ENCODE measurements at places on chromosomes 7 and 10. TPM values are rescaled to one million over a fixed set of nuclear protein-coding genes. Genes with fewer than 3 reads are reported as not detected.
A peak's percentile ranks its signal among the peaks of the same experiment; 100 is the strongest.

DNA sequence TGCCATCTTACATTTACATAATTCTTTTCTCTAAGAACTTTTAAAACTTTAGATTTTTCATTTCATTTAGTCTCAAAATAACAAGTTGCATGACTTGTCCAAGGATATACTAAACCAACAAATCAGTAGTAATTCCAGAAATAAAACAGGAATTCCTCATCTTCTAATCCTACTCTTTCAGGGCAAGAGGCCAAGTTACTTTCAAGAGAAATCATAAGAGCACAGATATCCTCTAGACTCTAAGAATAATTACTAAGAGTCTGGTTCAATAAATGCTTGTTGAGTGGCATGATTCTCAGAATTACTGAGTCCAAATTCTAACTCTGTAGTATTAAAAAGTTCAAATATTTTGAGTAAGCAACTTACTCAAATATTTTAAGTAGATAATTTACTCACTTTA is 12.9 kb downstream of the PDZD8 start:
- no peak for DNase-seq

DNA sequence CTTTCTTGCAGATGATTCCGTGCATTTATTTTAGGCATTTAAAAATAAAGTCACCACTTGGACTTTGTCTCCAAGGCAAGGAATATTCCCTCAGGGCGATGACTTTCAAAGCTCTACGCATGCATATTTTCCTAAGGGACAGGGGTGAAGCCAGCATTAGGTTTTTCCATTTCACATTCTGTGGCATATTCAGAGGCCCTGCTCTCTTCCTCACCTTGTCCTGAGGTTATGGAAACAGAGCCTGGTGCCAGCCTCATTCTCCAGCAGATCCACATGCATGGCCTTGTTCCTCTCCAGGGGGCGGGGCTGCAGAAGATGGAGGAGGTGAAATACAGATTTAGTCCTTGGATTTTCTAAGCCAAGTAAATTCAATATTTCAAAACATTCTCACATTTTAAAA is 11.6 kb upstream of the LYZL1 start:
- no peak for DNase-seq

The COL13A1 gene
- total RNA-seq = 4.9 TPM

The IGF2BP3 gene
- not detected for total RNA-seq

DNA sequence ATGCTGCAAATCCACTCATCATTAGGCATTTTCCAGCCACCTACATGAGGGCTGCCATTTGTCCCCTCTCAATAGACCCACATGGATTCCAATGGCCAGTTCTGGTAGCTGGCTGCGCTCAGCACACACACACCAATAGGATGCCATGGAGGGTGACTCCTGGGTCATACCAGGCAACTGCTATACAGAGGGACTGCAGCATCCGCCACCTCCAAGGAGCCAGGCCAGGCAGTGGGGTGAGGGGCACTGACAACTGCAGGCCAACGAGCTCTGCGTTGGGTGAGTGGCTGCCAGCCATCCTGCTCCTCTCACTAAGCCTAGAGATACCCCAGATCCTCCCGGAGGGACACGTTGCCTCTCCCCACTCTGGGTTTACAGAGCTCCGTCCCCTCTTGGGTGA is 118.8 kb upstream of the NANOS1 start:
- DNase-seq = peak; percentile 9

DNA sequence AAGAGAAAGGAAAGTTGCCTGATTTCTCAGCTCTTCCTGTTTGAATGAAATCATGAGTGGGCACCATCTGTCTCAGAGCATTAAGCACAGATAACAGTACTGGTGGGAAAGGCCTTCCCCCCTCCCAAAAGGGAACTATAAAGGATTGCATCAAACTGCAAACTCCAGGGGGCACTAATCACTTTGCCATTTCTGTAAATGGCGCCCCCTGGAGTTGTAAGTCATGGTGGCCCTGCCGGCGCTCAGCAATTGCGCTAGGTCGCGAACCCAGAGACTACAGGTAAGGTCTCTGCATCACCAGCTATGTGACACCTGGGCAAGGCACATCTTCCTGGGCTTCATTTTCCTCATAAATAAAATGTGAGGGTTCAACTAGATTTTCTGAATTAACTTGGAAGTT is 11.1 kb downstream of the LRRC4 start:
- DNase-seq = no peak

The CUTC gene
- 35.6 TPM for total RNA-seq

- no peak for DNase-seq
These were observed 569.0 kb upstream of the SORCS1 start for GRCh38 chr10:107733328-107734130.

DNA sequence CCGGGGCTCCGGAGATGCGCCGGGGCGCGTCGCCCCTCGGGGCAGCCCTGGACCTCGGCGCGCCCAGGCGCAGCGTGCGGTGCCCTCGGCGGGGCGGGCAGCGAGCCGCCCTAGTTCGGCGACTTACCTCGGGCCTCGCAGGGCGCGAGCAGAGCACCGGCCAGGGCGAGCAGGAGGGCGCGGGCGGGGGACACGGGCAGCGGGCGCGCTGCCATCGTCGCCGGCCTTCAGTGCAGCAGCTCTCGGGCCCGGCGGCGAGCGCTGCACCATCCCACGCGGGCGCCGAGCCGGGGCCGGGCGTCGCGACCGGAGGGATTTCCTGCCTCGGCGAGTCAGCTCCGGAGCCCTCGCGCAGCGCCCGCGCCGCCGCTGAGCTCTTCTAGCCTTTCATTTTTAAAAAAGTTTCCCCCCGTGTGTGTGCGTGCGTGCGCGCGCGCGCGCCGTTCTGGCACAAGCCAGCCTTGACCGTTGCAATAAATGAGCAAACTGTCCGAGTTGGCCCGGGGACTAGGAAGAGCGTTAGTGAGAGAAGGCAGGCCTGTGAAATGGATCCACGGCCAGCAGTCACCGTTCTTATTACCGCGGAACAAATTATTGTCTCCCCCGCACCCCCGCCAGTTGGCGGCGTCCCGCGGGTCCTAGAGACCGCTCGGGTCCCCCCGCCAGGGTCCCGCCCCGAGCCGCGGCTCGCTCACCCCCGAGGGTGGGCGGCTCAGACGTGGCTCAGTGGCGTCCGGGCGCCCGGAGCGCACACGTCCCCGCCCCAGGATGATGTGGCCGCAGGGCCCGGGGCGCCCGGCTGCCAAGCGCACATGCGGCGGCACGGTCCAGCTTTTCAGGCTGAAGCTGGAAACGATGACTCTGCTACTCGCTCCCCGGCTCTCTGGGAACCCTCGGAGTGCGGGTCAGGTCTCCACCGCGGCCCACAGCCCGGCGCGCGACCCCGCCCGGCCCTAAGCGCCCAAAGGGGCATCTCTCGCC is at the start of gene ADAM12:
Gene ADAM12 (minus strand): TSS at position 547 of the 981 bp plus-strand sequence. CDS start 332 bp downstream, at position 215.
- no peak for DNase-seq

DNA sequence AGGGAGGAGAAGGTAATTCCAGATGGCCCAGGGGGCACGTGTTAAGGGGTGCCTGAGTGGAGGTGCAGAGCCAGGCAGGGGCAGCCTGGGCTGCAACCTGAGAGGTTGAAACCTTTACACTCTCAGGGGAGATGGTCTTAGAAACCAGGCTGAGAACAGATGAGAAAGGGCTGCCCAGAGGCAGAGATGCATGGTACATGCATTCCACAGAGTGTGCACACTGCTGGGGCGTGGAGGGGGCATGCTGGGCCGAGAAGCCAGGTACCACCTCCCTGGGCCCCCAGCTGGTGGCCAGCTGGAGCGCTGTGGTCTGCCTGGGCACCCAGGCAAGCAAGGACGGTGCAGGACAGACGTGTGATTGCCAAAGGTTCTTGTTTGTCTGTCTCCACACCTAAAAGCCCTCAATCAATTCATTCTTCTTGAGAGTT is 14.1 kb upstream of the CSGALNACT2 start:
- no peak for DNase-seq

- no peak for DNase-seq
These were observed 1005.5 kb downstream of the KCNMA1 start for GRCh38 chr10:76631884-76632766.

GRCh38 chr10:77742172-77742571 is 104.6 kb upstream of the KCNMA1 start:
- no peak for DNase-seq

DNA sequence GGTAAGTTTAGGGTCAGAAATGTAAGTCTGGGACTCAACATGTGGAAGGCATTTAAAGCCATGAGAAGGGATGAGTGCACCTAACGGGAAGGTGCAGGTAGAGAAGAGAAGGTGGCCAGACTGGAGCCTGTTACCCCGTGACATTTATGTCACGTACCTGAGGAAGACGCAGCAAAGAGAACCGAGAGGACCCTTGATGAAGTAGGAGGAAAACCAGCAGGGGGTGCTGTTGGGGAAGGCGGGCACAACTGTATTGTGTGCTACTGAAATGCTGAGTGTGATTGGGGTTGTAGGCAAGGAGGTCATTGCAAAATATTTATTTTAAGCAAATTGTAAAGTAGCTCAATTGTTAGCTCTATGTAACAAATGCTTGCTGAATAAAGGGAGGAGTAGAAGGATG is 338.2 kb upstream of the PRKCQ start:
- no peak for DNase-seq

GRCh38 chr10:3502673-3503072 is 282.3 kb downstream of the KLF6 start:
- DNase-seq = no peak

The MSMB gene
- total RNA-seq = not detected

The NME8 gene
- 1.1 TPM for total RNA-seq

- DNase-seq = no peak
These were observed 11.4 kb downstream of the CYP3A4 start for GRCh38 chr7:99772565-99772964.

The COL17A1 gene
- 2.0 TPM for total RNA-seq

DNA sequence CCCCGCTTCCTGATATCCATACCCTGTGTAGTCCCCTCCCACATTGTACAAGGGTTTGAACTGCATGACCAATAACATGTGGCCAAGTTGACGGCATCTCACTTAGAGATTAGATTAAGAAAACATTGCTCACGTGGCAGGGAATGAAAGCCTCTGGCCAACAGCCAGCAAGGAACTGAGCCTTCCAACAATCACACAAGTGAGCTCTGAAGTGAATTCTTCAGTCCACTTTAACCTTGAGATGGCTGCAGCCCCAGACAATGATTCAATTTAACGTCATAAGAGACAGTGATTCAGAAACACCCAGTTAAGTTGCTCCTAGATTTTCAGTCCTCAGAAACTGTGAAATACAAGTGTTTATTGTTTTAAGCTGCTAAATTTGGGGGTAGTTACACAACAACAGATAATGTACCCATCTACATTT is 165.9 kb upstream of the PLXNA4 start:
- peak; percentile 75 for DNase-seq

The CPN1 gene
- total RNA-seq = not detected

- no peak for DNase-seq
These were observed 10.9 kb downstream of the CDCA7L start for GRCh38 chr7:21934808-21935207.

- no peak for DNase-seq
These were observed 2.4 kb downstream of the H2AZ2 start for GRCh38 chr7:44845451-44845850.

The AS3MT gene
- total RNA-seq = 2.1 TPM

GRCh38 chr10:6239213-6239991 is 36.7 kb downstream of the PFKFB3 start:
- DNase-seq = no peak

DNA sequence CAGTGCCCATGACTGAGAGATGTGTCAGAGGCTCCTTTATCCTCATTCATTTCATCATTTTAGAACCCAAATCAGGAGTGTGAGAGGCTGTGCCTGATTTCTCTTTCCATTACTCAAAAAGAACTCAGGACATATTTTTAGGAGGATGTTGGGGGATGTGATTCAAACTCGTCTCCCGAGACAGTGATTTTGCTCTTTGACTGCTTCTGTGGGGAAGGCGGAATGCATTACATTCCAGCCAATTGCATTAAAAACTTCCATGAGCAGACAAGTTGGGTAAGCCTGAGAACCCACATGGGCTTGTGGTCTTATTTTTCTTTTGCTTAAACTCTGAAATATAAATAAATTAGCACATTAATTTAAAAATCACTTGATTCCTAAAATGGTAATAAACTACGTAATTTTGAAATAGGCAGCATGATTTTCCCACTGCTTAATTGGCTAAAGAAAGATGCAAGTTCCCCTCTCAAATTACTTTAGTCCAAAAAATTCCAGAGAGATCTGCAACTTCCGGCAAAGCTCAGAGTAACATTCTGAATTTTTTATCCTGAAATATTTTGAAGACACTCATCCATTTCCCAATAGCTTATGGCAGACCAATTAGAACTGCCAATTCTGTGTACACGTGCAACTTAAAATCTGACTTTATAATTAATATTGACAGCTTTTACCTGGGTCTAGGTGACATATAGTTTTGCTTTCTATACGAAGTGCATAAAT is 185.6 kb downstream of the C7orf25 start:
- DNase-seq = no peak

DNA sequence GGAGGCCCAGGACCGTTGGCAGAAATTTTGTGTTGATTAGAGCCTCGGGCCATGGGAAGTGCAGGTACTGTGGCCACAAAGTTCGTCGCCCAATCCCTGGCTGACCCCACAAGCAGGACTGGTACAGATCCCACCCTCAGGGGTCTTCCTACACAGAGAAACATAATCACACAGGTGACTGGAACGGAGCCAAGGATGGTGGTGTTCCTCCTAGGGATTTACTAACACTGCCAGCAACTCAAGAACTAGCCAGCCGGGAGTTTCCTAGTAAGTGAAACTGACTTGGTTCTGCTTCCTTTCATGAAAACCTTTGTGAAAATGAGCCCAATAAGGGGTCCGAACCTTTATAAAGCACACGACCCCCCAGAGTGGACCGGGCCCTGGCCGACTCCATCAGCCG is 5.7 kb downstream of the CUX1 start:
- DNase-seq = no peak

GRCh38 chr7:127582361-127582760 is 3.0 kb downstream of the GCC1 start:
- no peak for DNase-seq

The HOXA4 gene
- total RNA-seq = 1.5 TPM

- DNase-seq = no peak
These were observed 18.3 kb downstream of the GPRIN2 start for GRCh38 chr10:46538155-46538554.

The RAPGEF5 gene
- total RNA-seq = 206 TPM

DNA sequence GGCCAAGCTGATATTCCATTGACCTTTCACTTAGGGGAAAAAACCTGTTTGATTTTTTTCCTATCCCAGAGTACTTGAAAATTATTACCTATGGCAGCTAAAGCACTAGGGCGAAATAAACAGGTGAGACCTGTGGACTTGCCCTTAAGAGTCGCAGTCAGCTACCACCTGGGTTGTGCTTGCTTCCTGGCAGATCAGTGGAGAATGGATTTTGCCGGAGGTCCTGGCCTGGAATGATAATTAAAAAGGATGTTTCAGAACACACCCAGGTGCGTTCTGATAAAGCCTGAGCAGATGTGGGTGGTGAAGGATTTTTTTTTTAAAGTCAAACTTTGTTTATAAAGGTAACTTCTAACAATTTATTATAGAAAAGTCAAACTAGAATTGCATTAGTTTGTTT is 59.1 kb downstream of the AUTS2 start:
- DNase-seq = no peak

DNA sequence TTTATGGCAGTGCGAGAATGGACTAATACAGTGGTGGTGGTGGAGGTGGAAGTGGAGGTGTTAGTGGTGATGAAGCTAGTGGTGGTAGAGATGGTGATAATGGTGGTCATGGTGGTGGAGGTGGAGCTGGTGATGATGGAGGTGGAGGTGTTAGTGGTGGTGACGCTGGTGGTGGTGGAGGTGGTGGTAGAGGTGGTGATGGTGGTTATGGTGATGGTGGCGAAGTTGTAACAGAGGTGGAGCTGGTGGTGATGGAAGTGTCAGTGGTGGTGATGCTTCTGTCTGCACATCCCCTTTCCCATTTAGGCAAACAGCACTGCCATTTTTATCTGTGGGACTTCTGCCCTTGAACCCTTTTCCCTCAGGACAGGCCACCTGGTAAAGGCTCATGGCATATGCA is 7.4 kb upstream of the PTPRN2 start:
- DNase-seq = no peak

- no peak for DNase-seq
These were observed 472 bp downstream of the RASSF4 start for GRCh38 chr10:44960088-44960460.
